ENCODE measurements at places on chromosomes 6 and 20.

DNA sequence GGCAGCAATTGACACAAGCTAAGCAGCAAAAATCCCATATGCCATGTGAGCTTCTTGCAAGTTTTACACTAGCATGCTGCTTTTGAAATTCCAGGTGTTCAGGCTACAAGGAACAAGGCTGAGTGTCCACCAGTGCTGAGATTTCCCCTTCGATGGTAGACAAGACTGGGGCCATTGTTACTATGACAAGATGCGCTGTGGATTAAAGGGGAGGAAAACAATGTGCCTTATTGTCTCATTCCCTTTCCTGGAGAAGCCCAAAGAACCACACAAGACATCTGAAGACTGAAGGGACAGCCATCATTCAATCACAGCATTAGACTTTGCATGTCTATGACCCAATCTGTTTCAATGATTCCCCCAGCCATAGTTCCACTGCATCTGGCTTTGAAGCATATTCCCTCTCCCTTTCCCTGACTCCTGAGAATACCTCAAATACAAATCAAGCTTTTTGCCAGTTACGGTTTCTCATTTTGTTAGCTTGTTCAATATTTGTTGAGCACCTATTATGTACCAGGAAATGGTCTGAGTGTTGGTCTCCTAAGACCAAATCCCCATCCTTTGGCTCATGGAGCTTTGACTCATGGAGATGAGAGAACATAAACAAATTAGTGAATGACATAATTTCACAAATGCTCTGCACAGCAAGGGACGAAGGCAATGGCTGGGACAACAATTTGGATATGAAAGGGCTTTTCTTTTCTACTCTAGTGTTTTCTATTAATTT is 23.4 kb upstream of the SCGN start:
- DNase-seq: no peak

GRCh38 chr6:122286512-122286911 is 112.9 kb upstream of the HSF2 start:
- DNase-seq: no peak

- no peak for DNase-seq
These were observed 27.9 kb downstream of the HLA-DMB start for GRCh38 chr6:32912951-32913350.

- DNase-seq: no peak
These were observed 226.9 kb upstream of the RREB1 start for GRCh38 chr6:6880745-6881437.

DNA sequence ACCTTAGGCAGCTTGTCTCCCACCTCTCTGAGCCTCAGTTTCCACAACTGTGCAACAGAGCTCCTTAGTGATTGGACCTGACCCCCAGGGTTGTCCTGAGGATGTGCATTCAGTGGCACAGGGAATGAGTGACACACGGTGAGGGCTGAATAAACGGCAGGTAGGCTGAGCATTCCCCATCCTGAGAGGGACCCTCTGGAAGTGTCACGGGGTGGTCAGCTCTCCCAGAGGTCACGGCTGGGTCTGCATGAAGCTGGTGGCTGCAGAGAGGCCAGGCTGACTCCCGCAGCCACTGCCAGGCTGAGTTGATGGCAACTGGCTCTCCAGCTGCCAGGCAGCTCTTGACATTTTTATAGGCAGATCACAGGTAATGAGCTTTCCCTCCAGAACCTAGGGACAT is 42.5 kb downstream of the CD40 start:
- DNase-seq: no peak

- DNase-seq: no peak
These were observed 63.5 kb upstream of the STMND1 start for GRCh38 chr6:17038316-17038715.

- DNase-seq: no peak
These were observed 28.7 kb downstream of the FGD2 start for GRCh38 chr6:37033819-37034795.

GRCh38 chr6:132570221-132570777 is at the start of gene TAAR6:
TAAR6 (plus strand) TSS chr6:132570322; CDS start chr6:132570322, 0 bp downstream.
- no peak for DNase-seq

GRCh38 chr6:169853196-169854082 is 102.0 kb downstream of the ERMARD start:
- DNase-seq: no peak

- DNase-seq: no peak
These were observed 19.9 kb downstream of the SLC2A4RG start for GRCh38 chr20:63759377-63759901.

GRCh38 chr6:83470587-83470986 is 39.7 kb upstream of the ME1 start:
- DNase-seq: no peak

DNA sequence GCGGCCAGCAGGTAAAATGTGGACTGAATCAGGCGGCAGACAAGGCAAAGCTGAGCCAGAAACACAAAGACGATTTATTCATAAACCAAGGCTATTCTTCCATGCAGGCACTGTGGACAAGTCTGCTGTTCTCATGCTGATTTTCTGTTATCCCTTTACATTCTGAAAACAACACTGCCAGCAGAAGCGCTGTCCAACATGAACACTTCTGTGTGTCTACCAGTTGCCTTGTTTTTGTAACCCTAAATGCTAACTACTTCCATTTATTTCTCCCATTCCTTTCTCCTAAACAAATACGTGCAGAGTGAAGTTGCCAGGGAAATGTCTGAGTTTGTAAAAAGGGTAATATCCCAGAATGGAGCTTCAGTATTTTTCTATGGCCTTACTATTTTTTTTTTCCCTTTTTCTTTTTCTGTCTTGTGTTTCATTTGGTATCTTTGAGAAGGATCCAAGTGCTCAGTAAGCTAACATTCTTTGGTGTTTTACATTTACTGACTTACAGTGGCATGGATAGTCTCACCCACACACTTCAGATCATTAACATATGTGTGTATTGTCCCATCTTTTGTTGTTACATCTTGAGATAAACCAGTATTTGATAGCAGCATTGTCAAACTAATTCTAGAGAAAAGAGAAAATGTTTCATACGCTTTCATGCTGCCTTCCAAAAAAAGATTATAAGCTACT is 1308.9 kb upstream of the MAP3K7 start:
- DNase-seq: no peak

- no peak for DNase-seq
These were observed 140.6 kb upstream of the RNF24 start for GRCh38 chr20:4155953-4156352.

GRCh38 chr6:152127432-152128165 is 320.1 kb downstream of the ESR1 start:
- DNase-seq: no peak

GRCh38 chr6:137025786-137026730 is 18.7 kb downstream of the IL20RA start:
- DNase-seq: no peak

GRCh38 chr6:169452869-169453620 is 199.4 kb upstream of the THBS2 start:
- DNase-seq: no peak

GRCh38 chr20:58097429-58097828 is 131.0 kb downstream of the ANKRD60 start:
- no peak for DNase-seq

- no peak for DNase-seq
These were observed 66.4 kb upstream of the DUSP22 start for GRCh38 chr6:225907-226306.

GRCh38 chr20:32440758-32441078 is 82.6 kb downstream of the ASXL1 start:
- DNase-seq: no peak

GRCh38 chr20:31827059-31827458 is 7.9 kb downstream of the MYLK2 start:
- DNase-seq: no peak

DNA sequence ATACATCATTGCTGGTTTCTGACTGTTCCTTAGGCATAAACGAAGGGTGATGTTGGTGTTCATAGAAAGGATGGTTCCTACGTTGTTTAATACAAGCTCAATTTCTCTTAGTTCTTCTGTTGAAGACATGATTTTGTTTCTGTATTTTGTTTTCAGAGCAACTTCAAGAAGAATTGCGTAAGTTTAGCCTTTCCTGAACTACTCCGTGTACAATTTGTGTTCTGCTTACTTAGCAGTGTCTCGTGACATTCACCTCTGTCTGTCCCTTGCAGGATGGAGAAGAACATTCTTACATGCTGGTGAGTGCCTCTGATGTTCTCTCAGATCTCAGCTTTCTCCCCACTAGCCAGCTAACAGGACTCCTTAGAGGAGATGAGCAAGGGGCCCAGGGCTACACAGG is 7.6 kb downstream of the BTN2A2 start:
- DNase-seq: no peak

DNA sequence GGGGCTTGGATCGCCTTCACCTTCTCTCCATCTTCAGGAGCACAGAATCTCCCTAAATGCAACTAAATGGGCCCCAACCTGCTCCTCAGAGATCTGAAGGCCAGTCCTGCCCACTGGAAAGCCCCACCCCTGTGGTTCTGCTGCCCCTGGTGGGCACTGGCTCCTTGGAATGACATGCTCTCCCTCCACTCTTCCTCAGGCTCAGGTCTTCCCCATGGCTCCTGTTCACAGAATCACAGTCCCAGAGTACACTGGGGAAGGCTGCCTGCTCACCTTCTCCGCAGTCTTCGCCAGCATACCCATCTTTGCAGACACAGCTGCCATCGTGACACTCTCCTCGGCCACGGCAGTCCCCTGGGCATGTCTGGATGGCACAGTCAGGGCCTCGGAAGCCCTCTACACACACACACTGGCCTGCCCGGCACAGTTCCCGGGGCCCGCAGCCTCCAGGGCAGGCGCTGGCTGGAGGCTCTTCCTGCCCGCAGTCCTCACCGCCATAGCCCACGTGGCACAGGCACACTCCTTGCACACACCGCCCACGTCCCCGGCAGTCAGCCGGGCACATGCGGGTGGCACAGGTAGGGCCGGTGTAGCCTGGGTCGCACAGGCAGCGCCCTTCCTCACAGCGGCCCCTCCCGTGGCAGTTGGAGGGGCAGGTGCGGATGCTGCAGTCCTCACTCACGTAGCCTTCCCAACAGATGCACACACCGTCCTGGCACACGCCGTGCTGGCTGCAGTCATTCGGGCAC is 13.6 kb downstream of the TNXB start:
- no peak for DNase-seq

- DNase-seq: no peak
These were observed 166.5 kb downstream of the SOBP start for GRCh38 chr6:107656401-107656800.

- no peak for DNase-seq
These were observed 127.9 kb downstream of the BACH2 start for GRCh38 chr6:90168693-90169131.

DNA sequence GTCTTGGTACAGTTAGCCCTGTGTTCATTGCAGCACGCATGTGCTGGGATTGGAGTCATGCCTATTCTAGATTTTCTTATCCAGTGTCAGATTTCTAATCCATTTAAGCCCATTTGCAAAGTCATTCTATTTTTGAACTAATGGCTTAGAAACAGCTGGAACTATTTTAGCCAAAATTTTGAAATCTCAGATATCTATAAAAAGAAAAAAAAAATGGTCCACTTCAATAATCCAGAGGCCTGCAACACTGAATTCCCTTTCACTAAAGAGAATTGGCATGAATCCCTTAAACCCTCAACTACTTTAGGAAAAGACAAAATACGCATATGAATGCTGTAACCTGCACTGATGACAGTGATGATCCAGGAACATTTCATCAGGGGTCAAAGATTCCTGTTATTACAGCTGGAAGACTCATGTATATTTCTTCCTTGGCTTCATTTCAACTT is 1.5 kb downstream of the COL21A1 start:
- DNase-seq: no peak

GRCh38 chr6:133408543-133408942 is 167.4 kb downstream of the EYA4 start:
- DNase-seq: no peak

GRCh38 chr6:3385660-3386151 is 71.1 kb downstream of the SLC22A23 start:
- DNase-seq: no peak
